ENCODE measurements at places on chromosomes 2 and 18.

GRCh38 chr2:111116011-111116746 lies 4.5 kb upstream of the BCL2L11 start:
- DNase-seq: no peak

DNA sequence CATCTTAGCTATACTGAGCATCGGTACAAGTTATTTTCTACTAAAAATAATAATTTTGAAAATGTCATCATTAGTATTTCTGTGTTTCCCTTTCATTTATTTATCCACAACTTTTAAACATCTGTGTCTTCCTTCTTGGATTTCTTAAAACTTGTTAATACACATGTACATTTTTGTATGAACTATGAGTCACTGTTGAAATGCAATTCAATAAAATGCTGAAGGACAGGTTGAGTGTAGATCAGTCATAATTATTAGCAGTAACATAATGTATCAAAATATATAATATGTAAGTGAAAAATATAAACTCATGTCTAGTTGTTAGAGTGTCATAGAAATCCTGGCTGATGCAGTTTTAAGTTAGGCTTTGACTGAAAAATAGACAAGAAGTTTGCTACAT lies 115.9 kb downstream of the MEIS1 start:
- no peak for DNase-seq

GRCh38 chr2:159455330-159455918 lies 160.9 kb downstream of the BAZ2B start:
- DNase-seq: no peak

- DNase-seq: no peak
These were observed 17.4 kb downstream of the LRP2 start for GRCh38 chr2:169344736-169345485.

- DNase-seq: no peak
These were observed 15.0 kb upstream of the IL1A start for GRCh38 chr2:112798979-112799975.

DNA sequence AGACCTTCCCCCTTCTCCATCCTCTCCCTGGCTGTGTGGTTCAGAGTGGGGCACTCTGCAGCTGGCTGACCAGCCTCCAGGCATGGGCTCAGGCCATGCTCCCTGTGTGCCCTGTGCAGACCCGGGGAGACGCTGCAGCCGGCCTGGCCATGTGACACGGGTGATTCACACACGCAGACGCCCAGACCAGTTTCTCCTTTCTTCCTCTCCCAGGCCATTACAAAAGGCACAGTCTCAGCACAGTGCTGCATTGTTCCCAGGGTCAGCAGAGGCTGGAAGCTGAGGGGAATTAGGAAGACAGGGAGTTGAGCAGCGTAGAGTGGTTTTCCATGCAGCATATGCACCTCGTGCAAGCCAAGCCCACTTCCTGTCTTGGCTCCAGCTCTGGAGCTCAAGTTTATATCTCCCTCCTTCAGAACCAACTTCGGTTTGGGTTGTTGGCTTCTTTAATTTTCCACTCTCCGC lies 288.5 kb downstream of the TNS1 start:
- DNase-seq: no peak

Data from NCI-H510A treated with DMSO at 0.1 percent for 48 hours (cell line).